ENCODE measurements at places on chromosomes 5 and 9.

- DNase-seq: no peak
These were observed 48.1 kb downstream of the BDP1 start for GRCh38 chr5:71503536-71503935.

DNA sequence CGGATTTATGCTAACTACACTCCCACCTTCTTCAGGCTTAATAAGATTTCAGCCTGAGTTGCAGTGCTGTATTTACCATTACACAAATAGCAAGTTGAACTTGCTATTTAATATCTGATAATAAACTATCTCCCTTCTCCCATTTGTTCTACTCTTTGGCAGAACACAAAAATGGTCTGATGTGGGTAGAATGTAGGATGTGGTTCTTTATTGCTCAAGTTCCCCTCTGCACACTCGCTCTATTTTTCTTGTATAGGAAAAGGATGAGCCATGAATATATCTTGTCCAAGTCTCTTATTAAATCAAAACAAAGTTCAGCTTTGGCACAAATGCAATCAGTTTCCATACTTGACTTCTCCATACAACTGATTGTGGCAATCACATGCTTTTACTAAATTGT lies 37.2 kb upstream of the KIF2A start:
- peak; percentile 82 for DNase-seq

GRCh38 chr9:105436783-105437182 lies 11.1 kb upstream of the FSD1L start:
- no peak for DNase-seq

DNA sequence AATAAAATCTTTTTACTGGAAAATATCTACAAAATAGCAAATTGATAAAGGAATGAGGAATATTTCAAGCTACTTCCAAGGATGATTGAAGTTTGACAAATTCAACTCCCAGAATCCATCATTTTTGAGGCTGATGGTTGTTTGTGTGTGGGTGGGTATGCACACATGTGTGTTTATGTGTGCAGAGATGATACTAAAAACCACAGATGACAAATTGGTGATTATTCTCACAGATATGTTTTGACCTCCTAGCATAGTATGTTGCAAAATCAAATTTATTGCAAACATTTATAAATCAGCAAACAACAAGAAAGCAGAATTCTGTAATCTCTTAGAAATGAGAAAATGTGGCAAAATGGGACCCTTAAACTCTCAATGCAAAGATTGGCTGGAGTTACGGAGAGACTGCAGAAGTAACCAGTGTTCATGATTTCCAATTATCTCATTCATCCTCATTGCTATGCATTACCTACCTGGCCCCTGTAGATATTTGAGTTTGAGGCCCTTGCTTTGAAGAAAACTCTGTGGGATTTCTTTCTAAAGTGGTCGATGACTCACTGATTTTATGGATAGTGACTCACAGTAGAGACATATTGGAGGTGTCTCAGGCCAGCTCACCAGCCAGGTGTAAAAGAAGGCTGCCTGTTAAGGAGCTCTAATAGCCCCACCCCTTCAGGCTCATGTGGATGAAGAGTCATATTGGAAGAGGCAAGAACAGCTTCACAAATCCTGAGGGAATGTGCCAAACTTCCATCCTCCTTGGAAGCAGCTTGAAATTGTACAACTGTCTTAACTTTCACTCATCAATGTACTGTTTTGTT lies 44.6 kb upstream of the TMC1 start:
- DNase-seq: no peak

- DNase-seq: no peak
These were observed 52.3 kb upstream of the ZSWIM6 start for GRCh38 chr5:61279725-61280124.

DNA sequence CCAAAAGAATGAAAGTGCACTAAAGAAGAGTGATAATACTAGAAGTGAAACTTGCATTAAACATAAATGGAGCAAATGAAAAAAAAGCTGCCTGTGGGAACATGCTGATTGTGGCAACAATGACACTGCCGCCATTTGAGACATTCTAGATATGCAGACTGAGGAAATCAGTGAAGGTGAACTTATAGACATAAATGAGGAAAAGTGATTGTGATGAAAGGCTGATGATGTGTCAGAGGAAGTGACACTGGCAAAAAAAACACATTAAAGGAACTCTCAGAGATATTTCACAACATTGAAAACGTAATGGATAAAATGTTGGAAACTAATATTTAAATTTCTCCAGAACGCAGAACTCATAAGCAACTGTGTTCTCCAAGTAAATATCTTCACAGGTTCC lies 1.2 kb downstream of the ERCC8 start:
- no peak for DNase-seq

- peak; percentile 2 for DNase-seq
These were observed 35.5 kb downstream of the ACO1 start for GRCh38 chr9:32419921-32420320.

DNA sequence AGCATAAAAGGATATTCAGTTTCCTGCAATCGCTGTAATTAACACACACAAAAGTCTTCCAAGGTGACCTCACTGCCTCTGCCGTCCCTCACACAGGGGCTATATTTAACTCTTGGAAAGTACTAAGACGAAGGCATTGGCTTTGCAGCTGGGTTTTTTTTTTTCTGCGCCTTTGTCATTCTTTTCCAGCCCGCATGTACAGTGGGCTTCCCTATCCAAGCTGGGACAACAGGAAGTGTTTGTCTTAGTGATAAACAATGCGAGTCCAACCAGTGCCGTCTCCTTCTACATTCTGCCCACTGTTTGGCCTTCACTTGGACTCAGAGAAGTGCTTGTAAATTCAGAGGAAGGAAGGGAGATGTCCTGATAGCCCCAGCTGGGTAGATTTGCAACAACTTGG lies 17.6 kb downstream of the AFAP1L1 start:
- no peak for DNase-seq

GRCh38 chr5:62376064-62376463 lies 27.6 kb downstream of the DIMT1 start:
- no peak for DNase-seq

GRCh38 chr5:76683816-76684731 lies 31.9 kb upstream of the F2R start:
- DNase-seq: no peak

- DNase-seq: no peak
These were observed 198.2 kb downstream of the GLIS3 start for GRCh38 chr9:4101667-4102066.

DNA sequence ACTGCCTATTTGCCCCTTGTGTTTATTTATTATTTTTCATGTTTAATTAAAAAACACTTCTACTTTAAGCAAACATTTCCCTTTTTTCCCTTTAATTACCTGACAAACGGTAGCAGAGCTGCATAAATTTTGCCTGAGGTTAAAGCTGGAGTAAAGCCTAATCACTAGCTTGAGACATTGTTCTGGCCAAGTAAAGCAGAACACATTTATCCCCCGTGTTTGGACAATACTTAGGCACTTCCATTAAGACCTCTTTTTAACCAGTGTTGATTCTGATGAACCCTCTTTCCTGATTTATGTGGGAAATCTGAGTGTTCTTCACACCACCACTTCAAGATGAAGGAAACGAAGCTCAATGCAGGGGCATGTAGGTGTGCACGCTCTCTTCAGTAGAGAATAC lies 54.5 kb downstream of the BNC2 start:
- no peak for DNase-seq

- DNase-seq: no peak
These were observed 23.3 kb downstream of the ZDHHC11B start for GRCh38 chr5:761059-761771.

GRCh38 chr9:123940721-123941523 lies 11.0 kb upstream of the DENND1A start:
- no peak for DNase-seq

DNA sequence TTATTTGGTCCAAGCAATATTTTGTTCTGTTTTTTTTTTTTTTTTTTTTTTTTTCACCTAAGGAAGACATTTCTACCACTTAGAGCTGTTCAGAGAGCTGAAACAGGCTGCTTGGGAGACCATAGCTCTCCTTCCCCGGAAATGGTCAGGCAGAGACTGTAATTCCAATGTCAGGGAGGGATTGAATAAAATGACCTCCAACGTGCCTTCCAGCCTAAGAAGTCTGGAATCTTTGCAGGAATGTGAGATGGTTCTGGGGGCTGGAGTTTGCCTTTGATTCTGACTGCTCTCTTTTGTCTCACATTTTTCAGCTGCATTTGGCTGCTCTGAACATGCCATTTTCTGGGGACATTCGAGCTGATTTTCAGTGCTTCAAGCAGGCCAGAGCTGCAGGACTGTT lies 38.3 kb upstream of the TGFBR1 start:
- no peak for DNase-seq
